ENCODE measurements at places on chromosomes 2 and 18.

DNA sequence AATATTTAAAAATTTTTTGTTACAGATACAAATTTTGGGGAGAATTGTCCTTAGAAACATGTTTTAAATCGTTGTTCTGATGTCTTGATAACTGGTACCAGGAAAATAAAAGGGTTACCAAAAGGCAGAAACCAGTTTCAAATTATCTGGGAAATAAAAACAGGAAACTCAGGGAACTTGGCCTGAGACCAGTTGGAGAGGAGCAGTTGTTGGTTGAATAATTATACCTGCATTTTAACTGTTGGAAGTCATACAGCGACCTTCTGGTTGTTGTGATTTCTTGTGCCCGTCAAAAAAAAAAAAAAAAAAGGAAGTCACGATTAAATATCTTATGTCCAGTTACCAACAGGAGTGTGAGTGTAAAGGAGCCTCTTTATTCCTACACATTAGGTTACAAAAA is 51.8 kb downstream of the CRIM1 start:
- no peak for DNase-seq

- DNase-seq: no peak
Measured at GRCh38 chr2:112849956-112850355, 13.4 kb upstream of the IL1B start.

- DNase-seq: no peak
Measured at GRCh38 chr18:45054636-45055035, 373.9 kb downstream of the SETBP1 start.

- DNase-seq: no peak
Measured at GRCh38 chr2:201969938-201970785, 63.5 kb upstream of the FZD7 start.

- DNase-seq: no peak
Measured at GRCh38 chr2:113005030-113005509, at the start of gene IL36A. Gene IL36A, plus strand, starts transcription at chr2:113005459. Its CDS starts 413 bp downstream, at chr2:113005872.

GRCh38 chr18:48649231-48649630 is 110.4 kb downstream of the CTIF start:
- DNase-seq: no peak

DNA sequence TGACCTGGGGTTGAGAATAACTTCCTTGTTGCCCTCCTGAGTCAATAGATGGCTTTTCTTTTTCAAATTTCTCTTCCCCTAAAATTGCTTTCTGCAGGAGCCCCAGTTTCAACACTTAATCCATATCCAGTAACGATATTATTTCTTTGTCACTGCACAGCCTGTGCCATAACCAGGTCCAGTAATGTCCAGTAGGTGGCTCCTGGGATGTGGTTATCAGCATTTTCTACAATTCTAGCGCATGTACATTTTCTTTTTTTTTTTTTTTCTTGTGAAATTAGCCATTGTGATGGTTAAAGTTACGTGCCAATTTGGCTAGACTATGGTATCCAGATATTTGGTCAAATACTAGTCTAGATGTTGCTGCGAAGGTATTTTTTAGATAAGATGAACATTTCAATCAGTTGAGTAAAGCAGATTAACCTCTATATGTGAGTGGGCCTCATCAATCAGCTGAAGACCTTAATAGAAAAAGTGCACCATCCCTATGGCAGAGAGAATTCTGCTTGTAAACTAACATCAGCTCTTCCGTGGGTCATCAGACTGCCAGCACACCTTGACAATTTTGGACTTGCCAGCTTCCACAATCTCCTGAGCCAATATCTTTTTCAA is 72.9 kb upstream of the SCG2 start:
- DNase-seq: no peak

DNA sequence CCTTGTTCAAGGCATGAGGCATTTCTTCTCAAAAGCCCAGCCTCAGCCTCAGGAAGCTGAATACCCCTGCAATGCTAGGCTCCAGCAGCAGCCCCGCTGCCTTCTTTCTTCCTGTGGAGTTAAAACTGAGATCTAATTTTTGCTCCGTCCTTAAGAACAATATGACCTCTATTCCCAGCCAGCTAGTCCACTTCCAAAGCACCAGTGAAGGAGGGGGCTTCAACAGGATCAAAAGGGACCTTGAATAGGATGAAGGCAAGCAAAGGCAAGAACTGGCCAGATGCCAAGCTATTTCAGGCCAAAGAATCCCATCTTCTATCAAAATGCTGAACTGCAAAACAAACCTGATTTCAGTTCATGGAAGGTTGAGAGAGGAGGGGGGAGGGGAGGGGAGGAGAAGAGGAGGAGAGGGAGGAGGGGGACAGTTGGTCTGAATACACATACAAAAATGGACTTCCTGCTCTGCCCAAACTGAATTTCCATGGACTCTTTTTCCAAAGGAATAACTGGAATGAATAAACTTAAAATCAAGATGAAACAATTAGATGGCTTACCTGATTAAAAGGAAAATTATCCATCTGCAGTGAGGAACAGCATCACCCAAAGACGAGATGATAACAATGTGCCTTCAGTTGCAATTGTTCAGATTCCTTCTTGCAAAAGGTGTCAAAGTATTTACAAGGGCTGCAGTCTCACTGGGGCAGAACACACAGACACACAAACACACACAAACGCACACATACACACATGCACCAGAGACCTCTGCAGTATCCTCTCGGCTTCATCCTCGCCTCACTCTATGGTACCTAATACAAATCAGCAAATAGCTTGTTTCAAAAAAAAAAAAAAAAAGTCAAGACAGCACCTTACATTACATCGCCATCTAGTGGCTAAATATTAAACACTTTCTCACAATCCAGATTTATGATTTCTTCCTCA is at the start of gene SCN1A:
TSS of gene SCN1A (minus strand) at position 804 of the 939 bp plus-strand sequence. CDS start 54,399 bp downstream, outside the sequence.
- no peak for DNase-seq

DNA sequence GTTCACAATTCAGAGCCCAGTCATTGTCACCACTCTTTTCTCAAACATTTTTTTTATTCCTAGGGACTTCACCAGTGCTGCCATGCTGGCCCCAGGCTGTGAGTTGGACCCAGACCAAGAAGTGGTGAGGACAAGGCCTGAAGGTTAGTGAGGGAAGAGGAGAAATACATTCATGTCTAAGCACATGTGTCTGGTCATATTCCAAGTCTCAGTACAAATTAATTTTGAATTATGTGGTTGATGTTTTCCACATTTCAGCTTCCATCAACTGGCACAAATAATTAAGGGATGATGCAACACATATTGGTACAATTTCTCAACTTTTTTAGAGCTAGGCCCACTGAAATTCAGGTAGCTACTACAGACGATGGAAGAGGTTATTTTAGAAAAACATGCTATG is 106.6 kb upstream of the UPP2 start:
- no peak for DNase-seq

GRCh38 chr18:8366656-8367055 is 242.6 kb upstream of the RAB12 start:
- no peak for DNase-seq

GRCh38 chr2:211469664-211470059 is 913.3 kb downstream of the CPS1 start:
- DNase-seq: no peak

- no peak for DNase-seq
Measured at GRCh38 chr2:126893606-126894005, 5.1 kb upstream of the TEX51 start.

GRCh38 chr2:239462671-239463506 is 62.1 kb upstream of the HDAC4 start:
- DNase-seq: no peak

- DNase-seq: no peak
Measured at GRCh38 chr18:22345718-22346117, 72.0 kb downstream of the CTAGE1 start.

DNA sequence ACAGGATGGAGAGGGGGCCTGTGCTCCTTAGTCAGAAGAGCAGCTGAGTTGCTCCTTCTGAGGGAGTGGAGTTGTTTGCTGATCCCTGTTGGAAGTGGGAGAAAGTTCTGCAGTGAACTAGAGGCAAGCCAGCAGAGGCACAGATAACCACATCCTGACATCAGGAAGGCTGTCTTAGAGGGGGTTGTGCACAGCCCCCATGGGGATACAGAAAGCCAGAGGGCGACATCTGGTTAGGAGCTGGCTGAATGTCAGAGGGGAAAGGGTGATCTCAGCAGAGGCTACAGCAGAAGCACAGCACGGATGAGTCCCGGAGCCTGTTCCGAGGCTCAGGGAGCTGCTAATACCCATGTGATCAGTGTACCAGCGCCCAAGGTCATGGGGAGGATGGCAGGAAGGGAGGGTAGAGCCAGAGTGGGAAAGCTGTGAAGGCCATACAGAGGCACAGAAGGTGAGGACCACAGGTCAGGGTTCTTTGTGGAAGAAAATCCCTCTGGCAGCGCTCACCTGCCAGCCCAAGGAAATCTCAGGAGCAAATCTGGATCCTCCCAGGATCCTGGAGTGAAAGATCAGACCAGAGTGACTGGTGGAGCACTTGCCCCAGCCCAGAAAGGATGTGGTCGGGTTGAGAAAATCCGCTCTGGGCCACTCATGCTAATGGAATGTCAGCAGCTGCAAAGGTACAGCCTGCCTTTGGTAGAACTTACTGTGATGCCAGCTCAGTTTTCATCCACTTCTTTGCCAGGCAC is 111.8 kb downstream of the STPG4 start:
- no peak for DNase-seq

DNA sequence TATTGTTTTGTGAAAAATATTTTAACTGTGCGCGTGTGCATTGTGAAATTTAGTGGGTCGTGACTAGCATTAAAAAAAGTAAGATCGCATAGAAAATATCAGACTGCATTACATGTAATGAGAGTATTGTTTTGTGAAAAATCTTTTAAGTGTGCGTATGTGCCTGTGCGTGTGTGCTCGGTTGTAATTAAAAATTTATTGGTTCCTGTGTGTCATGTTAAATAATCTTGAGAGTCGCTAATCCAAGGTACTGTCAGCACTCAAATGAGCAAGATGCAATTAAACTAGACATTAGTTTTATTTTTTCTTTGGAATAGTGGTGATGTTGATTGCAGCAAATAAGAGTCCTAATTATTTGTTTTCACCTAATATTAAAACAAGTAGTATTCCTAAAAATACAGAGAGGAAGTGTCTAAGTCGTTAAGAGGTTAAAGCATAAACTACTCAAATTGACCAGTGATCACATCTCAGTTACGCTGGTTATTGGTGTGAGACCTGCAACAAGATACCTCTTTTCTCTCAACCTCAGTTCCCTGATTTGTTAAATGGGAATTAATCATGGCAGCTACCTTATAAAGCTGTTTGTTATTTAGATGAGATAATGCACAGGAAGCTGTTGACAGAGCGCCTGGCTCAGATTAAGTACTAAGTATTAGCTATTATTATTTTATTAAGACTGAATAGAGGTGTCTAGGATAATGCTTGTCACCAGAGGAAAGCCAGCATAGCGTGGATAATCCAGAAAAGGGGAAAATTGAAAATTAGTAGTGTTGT is 1.9 kb downstream of the ZDBF2 start:
- DNase-seq: no peak

GRCh38 chr2:43853141-43854081 is 14.6 kb downstream of the ABCG8 start:
- no peak for DNase-seq

GRCh38 chr18:24265502-24266064 is 126.7 kb downstream of the CABYR start:
- no peak for DNase-seq

GRCh38 chr2:156445296-156446220 is 9.4 kb downstream of the GPD2 start:
- DNase-seq: no peak

- DNase-seq: peak; percentile 79
Measured at GRCh38 chr2:230219419-230220331, at the start of gene SP110. Gene SP110, minus strand, starts transcription at chr2:230219984. Its CDS starts 3,057 bp downstream, at chr2:230216927.

GRCh38 chr2:1601471-1602277 is 142.6 kb downstream of the PXDN start:
- no peak for DNase-seq

- DNase-seq: no peak
Measured at GRCh38 chr2:223007531-223007930, 44.5 kb upstream of the KCNE4 start.

DNA sequence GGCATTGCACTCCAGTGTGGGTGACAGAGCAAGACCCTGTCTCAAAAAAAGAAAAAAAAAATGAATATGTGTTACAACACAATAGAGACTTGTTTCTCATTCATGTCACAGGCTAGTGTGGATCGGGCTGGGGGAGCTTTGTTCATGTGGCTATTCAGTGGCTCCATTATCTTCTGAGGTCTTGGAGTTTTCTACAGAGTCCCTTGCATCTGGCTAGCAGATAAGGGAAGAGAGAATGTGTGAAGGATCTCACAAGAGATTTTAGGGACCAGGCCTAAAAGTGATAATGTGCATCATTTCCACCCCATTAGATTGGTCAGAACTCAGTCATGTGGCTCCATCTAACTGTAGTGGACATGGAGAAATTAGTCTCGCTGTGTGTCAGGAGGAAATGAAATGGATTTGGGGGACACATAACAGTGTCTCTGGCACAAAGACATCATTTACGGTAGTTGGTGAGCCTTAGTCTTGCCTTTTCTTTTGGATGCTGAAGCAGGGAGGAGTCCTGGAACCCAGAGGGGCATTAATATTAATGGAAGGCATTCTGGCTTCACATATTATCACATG is 32.4 kb upstream of the CASP10 start:
- DNase-seq: no peak

- DNase-seq: no peak
Measured at GRCh38 chr2:80719607-80720006, 415.1 kb upstream of the LRRTM1 start.

DNA sequence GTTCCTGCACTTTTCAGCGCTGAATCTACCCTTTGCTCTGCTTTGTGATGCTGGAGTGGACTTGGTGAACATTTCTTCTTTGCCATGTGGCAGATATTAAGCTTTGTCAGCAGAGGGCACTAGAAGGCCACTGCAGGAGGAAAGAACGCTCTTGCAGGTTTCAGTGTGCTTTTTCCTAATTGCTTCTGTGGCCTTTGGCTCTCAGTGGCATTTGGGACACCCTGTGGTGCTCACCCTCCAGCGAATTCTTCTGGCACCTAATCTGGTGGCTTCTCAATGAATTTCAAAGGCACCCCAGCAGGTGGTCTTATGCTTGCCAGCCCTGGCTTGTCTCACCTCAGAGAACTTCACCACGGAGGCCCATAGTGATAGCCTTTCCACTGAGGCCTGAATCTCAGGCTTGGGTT is 146.7 kb downstream of the MYO3B start:
- DNase-seq: peak; percentile 19

DNA sequence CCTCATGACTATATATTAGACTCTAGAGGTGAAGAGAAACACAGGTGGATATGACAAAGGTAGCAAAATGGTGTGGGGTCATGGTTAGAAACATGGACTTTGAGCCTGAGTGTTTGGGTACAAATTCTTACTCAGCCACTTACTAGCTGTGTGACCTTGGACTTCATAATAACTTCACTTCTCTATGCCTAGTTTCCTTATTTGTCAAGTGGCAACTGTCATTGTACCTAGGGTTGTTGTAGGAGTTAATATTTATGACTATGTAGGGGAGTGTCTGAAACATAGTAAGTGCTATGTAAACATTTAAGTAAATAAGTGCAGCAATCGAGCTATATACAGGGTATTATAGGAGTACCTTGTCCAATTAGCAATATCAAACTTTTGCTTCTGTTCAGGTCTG is 49.7 kb upstream of the RAPH1 start:
- no peak for DNase-seq

DNA sequence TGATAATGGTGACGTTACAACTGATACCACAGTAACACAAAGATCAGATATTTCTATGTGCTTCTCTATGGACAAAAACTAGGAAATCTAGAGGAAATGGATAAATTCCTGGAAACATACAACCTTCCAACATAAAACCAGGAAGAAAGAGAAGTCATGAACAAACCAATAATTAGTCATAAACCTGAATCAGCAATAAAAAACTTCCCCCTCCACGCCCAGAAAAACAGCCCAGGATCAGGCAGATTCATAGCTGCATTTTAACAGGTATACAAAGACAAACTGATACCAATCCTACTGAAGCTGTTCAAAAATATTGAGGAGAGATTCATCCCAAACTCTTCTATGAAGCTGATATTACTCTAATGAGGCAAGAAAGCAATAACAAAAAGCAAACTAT is 1535.2 kb upstream of the LRRTM1 start:
- DNase-seq: no peak
